Stimulated activated CD4-positive, alpha-beta T cell treated with anti-CD3 and anti-CD28 coated beads, Interleukin-1b, Interleukin-23, amount 100 ng/mL, for 24 hours (primary cell): ENCODE measurements at places on chromosomes 7 and 10.
A peak's percentile ranks its signal among the peaks of the same experiment; 100 is the strongest.

DNA sequence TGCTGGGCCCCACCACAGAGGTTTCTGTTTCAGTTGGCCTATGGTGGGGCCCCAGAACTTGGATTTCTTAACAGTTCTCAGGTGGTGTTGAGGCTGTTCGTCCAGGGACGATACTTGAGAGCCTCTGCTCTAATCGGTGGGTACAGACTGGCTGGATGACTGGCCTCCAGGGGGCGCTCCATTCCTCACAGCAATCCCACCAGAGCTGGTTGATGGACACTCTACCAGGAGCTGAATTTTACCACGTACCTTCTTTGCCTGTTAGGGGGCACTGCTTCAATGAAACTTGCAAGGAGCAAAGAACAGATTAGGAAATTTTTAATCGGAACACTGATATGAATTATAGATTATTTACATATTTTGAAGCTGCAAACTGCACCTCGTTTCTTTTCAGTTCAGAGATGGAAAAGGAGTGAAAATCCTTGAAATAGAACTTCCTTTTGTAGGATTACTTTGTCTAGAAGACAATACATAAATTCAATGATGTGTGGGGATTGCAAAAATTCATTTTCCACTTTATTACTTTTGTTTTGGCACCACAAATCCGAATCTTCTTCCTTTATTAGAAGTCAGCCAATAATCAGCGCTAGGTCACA, 44.8 kb downstream of the KBTBD2 start:
- peak; percentile 81 for DNase-seq

DNA sequence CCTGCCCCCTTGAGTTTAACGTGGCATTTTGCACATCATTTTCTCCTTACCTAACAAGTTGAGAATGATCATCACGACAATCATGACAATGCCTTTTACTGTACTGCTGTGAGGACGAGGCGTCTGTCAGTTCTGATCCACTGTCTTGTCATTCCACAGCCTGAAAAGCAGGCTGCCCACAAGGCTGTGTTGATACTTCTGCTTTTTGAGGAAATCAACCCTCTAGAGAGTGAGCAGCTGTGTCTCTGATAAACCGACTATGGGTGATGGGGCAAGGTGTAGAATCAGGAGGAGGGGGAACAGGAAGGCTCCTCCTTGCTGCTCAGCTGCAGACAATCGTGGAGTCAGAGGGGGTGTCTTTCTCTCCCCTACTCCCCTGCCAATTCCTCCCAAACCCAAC, 30.6 kb upstream of the C10orf120 start:
- no peak for DNase-seq

- DNase-seq, result no peak
Measured at GRCh38 chr7:45073031-45073785, 15.6 kb downstream of the NACAD start.

DNA sequence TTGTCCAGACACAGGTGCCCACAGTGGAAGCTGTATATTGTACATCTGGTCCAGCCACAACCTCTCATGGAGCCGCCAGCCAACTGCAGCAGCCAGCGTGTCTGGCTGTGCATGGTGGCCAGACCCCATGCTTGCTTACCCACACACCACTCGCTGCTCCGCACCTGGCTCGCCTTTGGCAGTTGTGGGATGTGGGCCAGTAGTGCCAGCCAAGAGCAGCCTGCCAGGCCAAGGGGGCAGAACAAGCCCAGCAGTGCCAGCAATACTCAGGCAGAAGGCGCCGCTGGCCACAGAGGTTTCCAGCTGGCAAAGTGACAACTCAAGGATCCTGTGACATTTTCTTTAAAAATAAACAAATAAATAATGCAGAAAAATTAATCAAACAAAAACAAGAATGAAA, 11.7 kb upstream of the TMEM243 start:
- no peak for DNase-seq

DNA sequence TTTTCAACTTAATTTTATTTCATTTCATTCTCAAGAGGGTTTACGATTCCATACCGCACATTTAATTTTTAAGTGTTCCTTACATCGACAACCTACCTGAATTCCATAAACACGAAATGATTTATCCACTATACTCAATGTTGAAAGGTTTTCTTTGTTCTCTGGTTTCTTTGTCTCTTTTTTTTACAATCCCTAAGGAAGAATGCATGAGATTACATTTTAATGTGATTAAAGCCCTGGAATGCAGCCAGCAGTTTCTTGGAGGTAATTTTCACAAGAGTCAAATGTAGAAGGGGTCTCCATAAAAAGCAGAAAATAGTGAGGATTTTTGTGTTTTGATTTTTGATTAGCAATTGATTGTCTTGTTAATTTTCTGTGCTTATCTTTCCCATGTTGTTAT, 59.2 kb upstream of the ADCY1 start:
- DNase-seq, result no peak

GRCh38 chr7:18165166-18165565, 137.5 kb upstream of the PRPS1L1 start:
- no peak for DNase-seq

DNA sequence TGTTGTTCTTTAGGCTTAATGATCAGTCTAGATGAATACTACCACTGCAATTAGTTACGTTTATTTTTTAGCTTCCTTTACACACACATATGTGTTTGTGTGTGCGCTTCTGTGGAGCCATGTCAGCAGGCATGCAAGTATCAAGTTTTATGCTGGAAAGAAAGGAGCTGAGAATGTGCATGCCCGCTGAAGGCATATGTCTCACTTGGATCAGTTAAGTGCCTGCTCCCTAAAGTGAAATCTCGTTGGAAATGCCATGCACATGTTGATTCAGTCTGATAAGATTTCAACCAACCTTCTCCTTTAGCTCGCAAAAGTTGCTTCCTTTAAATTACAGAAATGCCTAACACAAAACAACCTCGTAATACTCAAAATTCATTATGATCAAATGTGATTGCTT, 10.7 kb downstream of the NRP1 start:
- DNase-seq, result no peak

GRCh38 chr10:31972519-31973041, 43.9 kb upstream of the ARHGAP12 start:
- no peak for DNase-seq
